Hippocampal formation (tissue), 2 donors: ENCODE measurements at places on chromosomes 3 and 15.

DNA sequence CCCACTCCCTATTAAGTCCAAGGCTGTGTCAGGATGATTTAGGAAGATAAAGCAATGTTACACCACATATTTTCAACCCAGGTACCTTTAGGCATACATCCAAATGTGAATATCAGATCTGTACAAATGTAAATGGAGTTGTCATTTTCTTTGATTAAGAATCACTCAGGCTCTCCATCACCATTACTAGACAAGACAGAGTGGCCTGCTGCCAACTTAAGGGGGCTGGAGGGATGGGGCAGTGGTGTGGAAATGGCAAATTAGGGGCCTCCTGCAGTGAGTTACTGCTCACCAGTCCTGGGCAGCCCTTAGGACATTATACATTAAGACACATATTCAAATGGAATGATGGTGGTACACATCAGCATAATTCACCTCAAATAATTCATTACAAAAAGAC is 211.0 kb downstream of the TNIK start:
- no peak for DNase-seq

DNA sequence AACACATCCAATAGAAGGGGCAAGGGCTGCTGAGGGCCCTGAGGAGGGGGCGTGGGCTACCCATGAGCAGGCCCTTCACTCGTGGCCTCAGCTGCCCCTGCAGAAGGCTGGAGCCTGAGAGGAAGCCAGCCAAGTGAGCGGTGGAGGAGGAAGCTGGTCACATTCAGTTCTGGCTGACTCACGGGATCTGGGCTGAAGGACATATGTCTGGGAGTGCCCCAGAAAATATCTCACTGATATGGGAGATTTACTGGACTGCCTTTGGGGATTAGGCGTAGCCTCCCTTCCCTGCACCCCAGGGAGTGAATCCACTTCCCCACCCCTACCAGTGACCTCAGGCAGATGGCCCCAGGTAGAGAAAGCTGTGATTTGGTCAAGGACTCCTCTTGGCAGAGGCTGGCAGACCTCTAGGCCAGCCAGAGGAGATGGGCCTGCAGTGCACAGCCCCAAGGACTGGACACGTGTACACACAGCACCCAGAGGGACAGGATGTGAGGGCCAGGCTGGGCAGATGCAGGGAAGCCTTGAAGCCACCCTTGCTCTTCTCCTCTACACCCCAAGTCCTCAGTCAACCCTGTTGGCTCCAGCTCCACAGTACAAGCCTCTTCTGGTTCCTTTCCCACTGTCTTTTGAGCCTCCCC is 14.2 kb upstream of the ANKDD1A start:
- no peak for DNase-seq

DNA sequence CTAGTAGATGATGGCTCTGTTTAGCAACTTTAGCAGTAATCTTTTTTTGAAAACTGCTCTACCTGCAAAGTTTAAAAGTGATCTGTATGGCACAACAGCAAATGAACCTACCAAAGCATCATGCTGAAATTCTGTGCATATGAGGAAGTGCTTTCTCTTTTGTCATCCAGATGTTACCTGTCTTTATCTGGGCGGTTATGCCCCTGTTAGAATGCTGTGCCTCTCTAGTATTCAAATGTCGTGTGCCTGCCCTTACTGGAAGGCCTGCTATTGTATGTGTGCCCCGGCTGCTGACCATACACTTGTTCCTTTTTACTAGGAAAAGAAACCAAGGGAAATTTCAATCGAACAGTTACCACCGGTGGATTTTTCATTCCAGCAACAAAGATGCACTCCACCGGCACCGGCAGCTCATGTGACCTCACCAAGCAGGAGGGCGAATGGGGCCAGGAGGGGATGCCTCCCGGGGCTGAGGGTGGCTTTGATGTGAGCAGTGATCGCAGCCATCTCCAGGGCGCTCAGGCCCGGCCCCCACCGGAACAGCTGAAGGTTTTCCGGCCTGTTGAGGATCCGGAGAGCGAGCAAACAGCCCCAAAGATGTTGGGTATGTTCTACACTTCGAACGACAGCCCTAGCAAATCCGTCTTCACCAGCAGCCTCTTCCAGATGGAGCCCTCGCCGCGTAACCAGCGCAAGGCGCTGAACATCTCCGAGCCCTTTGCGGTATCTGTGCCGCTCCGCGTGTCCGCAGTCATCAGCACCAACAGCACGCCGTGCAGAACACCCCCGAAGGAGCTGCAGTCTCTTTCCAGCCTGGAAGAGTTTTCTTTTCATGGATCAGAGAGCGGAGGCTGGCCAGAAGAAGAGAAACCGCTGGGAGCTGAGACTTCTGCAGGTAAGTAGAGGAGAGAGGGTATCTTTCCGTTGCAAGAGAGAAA is 61.6 kb downstream of the TMEM39A start:
- DNase-seq = no peak

- no peak for DNase-seq
Measured at GRCh38 chr15:49273734-49274318, 103.8 kb downstream of the GALK2 start.

GRCh38 chr3:135447483-135447882 is 518.0 kb upstream of the PPP2R3A start:
- no peak for DNase-seq

GRCh38 chr3:179713643-179714090 is 60.8 kb downstream of the USP13 start:
- DNase-seq = no peak

GRCh38 chr3:117074826-117075225 is 365.2 kb downstream of the TUSC7 start:
- DNase-seq = no peak

DNA sequence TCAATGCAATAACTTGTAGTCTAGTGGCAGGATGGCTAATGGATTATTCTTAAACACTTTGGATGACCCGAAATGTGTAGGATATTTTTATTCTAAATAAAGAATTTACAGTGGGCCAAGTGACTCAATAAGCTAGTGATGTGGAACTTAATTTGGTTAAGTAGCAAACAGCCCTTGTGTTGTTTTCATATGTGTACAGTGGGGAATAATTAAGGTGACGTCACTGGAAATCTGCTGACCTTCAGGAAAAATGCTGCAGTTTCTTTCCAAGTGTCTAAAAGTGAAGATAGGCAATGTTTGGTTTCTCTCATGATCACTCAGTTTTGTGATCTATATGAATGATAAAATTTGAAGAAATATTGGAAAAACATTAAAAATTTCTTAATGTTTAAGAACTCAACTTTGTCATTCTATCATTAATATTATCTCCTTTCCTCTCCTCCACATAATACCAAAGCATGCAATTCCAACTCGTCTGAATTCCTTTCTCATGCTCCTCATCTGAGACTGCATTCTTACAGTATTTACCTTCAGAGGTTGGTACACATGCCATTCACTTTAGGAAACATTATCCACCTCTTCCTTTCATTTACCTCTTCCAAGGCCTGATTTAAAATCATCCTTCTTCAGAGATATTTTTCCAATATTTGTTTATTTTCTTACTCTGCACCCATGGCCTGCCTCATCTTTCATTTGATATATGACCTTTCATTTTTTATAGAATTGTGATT is 414.6 kb upstream of the ARPP21 start:
- no peak for DNase-seq

DNA sequence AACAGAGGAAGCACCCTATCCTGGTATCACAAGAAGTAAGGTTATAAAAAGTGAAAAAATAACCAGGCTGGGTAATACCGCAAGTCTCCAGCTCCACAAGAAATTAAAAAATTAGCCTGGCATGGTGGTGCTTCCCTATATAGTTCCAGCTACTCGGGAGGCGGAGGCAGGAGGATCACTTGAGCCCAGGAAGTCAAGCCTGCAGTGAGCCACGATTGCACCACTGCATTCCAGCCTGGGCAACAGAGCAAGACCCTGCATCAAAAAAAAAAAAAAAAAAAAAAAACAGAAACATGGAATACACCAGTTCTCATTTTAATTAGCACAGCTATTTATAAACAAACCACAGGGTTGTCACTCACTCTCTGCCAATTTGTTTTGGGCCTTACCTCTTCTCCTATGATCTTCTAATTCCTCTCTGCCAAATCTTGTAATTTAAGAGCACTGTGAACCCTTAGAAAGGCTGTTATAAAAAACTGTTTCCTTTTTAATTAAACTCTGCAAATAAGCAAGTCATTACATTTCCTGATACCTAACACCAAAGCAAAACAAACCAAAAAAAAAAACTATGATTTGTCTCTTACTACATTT is 22.6 kb downstream of the DCUN1D1 start:
- DNase-seq = no peak

- peak; percentile 3 for DNase-seq
Measured at GRCh38 chr3:30578479-30578878, 27.9 kb upstream of the TGFBR2 start.

- no peak for DNase-seq
Measured at GRCh38 chr3:188752850-188753249, 418.9 kb upstream of the TPRG1 start.

GRCh38 chr3:73786321-73786807 is 161.6 kb upstream of the PDZRN3 start:
- peak; percentile 15 for DNase-seq

- no peak for DNase-seq
Measured at GRCh38 chr3:4680227-4680691, 187.1 kb downstream of the ITPR1 start.

DNA sequence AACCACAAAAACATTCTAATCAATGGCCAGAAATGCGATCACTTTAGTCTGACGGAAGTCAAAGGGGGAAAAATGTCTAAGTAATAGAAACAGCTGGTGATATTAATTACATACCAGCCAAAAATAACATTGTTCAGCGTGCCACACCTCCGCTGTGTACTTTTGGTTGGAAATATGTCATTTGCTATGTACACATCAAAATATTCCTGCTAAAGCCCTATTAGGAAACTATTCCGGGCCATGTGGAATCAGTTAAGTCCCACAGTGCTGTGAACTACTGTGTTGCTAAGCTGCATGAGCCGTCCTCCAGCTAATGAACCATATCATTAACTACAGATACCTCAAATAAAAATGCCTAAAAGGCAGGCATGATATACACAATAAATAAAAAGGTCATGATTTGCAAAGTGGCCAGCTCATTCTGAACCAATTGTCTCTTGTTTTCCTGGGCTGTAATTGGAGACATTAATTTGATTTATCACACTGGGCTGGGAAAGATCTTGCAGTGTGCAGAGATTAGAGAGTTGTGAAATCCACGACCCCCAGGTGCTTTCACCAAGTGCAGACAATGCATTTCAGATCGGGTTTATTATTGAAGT is 200.5 kb upstream of the LRTM1 start:
- no peak for DNase-seq

DNA sequence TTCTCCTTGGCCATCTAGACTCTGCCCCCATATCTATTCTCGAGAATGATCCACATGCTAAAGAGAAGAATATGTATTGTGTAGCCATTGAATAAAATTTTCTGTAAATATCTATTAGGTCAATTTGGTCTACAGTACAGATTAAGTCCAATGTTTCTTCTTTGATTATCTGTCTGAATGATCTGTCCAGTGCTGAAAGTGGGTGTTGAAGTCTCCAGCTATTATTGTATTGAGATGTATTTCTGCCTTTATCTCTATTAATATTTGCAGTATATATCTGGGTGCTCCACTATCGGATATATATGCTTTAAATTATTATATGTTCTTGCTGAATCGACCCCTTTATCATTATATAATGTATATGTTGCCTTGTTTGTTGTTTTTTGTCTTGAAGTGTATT is 384.9 kb upstream of the ROBO1 start:
- no peak for DNase-seq

DNA sequence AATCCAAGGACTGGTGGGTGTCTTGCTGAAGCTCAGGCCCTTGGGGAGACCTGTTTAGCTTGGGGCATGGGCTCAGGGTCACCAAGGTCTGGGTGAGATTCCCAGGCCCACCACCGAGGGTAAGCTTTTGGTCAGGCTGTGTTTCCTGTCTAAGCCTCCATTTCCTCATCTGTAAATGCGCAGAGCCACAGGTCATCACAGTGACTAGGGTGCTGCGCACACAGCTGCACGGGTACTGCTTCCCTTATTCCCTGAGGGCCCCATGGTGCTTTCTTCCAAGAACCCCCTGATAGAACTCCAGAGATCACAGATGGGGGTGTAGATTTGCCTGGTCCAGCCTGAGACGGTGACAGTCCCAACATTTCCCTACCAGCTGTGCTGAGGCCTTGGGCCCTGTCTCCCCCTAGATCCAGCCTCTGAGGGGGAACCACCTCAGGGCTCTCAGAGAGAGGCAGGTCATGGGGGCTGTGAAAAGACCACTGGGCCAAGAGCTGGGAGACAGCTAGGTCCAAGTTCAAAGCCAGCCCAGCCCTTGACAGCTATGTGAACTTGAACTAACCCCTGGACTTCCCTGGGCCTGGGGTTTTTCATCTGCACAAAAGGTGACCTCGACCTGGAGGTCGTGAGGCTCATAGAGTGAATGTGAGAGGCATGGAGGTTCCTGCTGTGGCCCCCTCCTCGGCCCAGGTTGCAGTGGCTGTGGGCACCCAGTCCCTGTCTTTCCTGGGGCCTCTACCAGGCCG is 60.7 kb downstream of the SEMA3G start:
- no peak for DNase-seq

- DNase-seq = peak; percentile 10
Measured at GRCh38 chr15:29698030-29698701, 124.1 kb downstream of the TJP1 start.

- no peak for DNase-seq
Measured at GRCh38 chr15:81962482-81962881, 83.3 kb downstream of the MEX3B start.

DNA sequence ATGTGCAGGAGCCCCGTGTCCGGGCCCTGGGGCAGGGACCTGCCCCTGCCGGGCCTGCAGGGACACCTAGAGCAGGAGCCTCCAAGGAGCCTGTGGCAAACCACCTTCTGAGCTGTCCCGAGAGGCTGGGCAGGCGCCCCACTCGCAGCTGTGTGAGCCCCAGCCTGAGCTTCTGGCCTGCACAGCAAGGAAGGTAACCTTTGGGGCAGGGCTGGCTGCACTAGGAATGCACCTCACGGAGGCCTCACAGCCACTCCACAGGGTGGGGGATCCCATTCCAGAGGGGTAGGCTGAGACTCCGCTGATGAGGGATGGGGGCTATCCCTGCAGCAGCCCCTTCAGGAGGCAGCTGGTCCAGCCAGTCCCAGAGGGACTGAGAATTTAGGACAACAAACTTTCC is 68.1 kb downstream of the DNAJB8 start:
- no peak for DNase-seq

GRCh38 chr3:195270079-195270816 is 711 bp downstream of the XXYLT1 start:
- DNase-seq = no peak

DNA sequence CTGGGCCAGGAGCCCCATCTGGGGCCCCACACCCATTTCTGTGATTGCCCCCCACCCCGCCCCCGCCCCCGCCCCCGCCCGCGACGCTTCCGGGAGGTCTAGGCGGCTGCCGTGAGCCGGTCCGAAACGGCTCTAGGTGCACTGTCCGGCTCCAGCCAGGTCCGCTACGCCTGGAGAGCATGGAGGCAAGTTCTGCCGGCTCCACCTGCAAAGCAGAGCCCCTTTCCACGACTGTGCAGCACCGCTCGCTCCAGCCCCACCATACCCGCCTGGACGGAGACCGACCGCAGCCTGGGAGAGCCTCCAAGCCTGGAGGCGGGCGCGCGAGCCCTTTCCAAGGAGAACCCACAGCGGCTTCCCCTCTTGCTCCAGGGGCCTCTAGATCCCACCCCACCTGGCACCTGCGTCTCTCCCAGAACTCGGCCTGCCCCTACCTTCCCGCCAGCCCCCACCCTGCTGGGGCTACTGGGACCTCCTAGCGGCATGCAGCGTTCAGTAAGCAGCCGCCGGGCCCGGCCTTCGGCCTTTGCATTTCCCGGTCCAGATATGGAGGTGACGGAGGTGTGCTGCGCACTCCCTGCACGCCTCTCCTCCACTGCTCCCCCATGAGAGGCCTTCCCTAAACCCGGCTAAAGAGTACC is 66.2 kb downstream of the KLF13 start:
- no peak for DNase-seq
